ENCODE measurements at places on chromosomes 7 and 10. TPM values are rescaled to one million over a fixed set of nuclear protein-coding genes. Genes with fewer than 3 reads are reported as not detected.
A peak's percentile ranks its signal among the peaks of the same experiment; 100 is the strongest.

Gene UCN3
- polyA plus RNA-seq = not detected

Gene FRG2B
- not detected for polyA plus RNA-seq

Gene CALHM1
- not detected for polyA plus RNA-seq

Gene LRGUK
- 1.5 TPM for polyA plus RNA-seq

Gene HGF
- polyA plus RNA-seq = 1.5 TPM

Gene FEZF1
- not detected for polyA plus RNA-seq

Gene GPR85
- 4.3 TPM for polyA plus RNA-seq

Gene ZNF727
- not detected for polyA plus RNA-seq

Gene WIPF3
- polyA plus RNA-seq = 0.02 TPM

DNA sequence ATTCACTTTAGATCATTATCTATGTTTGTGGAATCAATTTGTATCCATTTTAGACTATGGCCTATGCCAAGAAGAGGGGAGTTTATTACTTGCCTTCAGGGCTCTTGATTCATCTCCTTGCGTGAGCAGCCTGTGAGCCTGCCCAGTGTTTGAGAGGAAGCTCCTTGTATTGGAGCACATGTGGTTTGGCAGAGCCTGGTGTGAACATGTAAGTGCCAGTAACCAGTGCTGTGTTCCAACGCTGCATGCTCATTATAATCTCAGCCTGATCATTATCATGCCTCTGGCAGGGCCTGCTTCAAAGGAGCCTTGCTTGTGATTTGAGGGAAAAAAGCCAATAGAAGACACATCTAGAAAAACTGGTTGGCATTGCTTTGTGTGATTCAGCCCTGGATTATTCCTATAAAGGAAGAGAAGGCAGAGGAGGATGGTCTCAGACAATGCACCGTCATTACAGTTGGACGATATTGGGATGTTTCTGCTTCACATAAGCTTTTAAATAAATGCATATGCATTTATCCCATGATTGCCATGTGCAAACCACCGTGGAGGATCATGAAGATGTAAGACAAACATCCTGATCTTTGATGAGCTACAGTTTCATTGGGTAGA lies 203.4 kb upstream of the AHR start:
- no peak for DNase-seq

DNA sequence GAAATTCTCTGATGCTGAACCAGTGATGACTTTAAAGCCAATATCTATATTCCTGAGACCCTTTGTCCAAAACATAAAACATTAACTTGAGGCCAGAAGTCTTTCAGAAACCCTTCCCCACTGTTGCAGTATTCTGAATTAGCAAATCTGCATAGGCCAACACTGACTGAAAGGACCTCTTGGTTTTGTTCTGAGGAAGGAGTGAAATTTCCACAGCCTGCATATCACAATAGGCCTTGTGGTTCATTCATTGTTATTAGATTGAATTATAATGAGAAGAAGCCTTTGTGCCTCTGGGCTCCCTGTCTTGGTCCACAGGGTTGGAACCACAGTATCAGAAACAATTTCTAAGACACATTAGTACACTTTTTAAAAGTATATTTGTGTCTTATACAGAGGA lies 90.3 kb downstream of the CCNY start:
- no peak for DNase-seq

- no peak for DNase-seq
These were observed 722 bp downstream of the DENND10 start for GRCh38 chr10:119104654-119105015.

DNA sequence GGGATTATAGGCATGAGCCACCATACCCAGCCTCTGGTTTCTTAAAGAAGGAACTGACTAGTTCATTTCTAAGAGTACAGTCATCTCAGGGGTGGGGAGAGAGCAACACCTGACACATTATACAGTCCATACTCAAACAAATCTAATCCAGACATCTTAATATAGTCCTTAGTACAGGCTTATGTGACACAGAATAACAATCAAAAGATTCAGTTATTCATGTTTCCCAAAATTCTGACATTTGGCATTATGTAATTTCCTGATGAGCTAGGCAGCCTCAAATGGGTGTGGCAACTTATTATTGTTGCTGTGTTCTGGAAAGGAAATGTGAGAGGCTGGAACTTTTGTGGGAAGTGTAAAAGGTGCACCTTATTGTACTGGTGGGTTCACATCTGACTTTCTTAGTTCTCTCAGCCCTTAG lies 116.3 kb downstream of the WDFY4 start:
- no peak for DNase-seq

DNA sequence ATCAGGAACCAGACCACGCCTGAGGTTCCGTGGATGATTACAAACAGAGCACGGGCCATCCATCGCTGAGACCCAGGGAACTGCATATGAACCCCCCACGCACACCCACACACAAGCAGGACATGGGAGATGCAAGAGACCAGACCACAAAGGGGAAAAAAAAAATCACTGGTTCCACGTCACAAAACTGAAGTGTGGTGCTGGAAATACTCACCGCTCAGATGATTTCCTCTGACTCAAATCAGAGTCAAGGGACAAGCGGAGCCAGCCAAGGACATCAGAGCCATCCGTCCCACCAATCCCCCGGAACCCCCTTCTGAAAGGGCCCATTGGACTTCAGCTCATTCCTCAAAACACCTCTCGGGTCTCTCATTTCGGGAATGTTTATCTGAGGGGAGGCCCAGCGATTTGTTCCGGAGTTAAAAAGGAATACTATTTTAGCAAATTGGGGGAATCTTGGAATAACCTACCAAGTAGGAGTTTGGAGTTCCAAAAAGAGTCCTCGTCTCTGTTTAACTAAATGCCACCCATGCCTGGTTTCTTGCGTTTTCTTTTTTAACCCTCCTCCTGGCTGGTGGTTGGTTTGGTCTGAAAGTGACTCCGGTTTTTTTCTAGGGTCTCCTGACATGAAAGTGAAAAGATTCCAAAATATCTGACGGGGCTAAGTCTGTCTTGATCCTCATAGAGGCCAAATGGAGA lies 15.0 kb downstream of the SNX8 start:
- DNase-seq = no peak

- DNase-seq = no peak
These were observed 61.7 kb downstream of the PRPF18 start for GRCh38 chr10:13648425-13648824.

DNA sequence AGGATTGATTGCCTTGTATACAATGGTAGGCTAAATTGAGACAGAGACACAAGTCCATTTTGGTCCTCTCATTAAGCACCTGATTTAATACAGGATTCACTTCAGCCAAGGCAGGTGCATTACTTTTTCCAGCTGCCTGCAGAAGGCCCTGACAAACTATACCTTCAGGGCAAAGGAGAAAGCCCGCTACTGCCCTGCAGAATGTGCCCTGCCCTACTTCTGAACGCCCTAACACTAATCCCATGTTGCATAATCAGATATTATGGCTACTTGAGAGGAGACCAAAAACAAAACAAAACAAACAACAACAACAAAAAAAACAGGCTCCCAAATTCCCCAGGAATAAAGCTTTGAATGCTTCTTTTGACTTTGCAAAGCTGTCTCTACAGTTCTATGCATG lies 116.9 kb upstream of the ABI1 start:
- no peak for DNase-seq

- no peak for DNase-seq
These were observed 69.2 kb upstream of the PIK3CG start for GRCh38 chr7:106795877-106796231.

GRCh38 chr7:158424011-158424410 lies 163.6 kb downstream of the PTPRN2 start:
- DNase-seq = no peak

GRCh38 chr10:6746782-6747181 lies 166.7 kb upstream of the PRKCQ start:
- DNase-seq = no peak

DNA sequence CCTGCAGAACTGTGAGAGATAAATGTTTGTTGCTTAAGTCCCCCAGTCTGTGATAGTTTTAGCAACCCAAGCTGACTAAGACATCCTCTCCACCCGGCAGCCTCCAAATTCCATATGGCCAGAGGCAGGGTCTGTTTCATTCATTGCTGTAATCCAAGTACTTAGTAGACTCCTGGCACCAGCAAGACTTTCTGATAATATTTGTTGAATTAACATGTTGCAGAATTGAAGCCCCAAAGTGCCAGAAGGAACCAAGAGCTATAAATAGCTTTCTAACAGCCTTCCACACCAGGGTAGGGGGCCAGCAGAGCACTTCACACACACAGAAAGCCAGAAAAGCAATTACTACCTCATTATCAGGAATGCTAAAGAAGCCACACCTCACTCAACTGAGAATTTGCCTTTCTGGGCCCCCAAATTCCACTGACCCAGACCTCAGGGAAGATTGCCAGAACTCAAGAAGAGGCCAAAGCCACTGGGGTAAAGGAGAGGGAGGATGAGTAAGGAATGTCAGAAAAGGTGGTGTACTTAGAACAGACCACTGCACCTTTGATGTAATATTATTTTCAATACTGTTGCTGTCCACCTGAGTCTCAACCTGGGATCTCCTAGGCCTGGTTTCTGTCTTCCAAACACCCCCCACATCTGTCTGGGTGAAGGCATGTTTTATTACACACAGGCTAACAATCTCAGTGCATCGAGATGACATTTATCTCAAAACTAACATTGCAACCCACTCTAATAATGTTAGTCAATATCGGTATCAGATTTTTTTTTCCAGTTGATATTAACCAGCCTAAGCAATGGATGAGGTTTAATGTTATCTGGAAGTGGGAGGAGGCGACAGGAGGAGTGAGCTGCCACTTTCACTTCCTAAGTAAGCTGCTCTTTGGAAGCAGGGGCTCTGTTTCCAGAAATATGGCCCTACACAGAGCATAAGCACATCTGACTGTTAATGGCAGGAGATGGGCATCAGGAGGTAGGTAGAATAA lies 5.5 kb downstream of the NOD1 start:
- DNase-seq = no peak

- no peak for DNase-seq
These were observed 34.0 kb downstream of the ZNF438 start for GRCh38 chr10:30997536-30998235.

- no peak for DNase-seq
These were observed 371.1 kb downstream of the PRPF18 start for GRCh38 chr10:13957856-13958255.

DNA sequence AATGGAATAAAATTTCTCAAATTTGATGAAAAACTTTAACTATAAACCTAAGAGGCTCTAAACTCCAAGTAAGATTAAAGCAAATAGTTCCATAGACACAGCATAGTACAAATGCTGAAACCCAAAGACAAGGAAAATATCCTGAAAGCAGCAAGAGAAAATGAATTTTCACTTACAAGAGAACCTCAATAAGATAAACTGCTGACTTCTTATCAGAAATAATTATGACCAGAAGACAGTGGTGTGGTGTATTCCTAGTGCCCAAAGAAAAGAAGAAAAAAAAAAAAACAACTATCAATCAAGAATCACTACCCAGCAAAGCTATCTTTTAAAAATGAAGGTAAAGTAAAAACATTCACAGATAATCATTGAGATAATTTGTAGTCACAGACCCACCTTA lies 106.3 kb downstream of the DYNC1I1 start:
- no peak for DNase-seq

GRCh38 chr10:101889256-101890210 lies 45.9 kb upstream of the KCNIP2 start:
- peak; percentile 66 for DNase-seq
